Lower lobe of right lung (tissue), 2 donors: ENCODE measurements at places on chromosomes 12 and 14. TPM values are rescaled to one million over a fixed set of nuclear protein-coding genes. Genes with fewer than 3 reads are reported as not detected.

BEST3 gene
- total RNA-seq = not detected

TAS2R8 gene
- not detected for total RNA-seq

HOXC4 gene
- total RNA-seq = 0.47 TPM

CTSG gene
- 12.2 TPM for total RNA-seq

E2F7 gene
- total RNA-seq = 1.0 TPM

MIP gene
- total RNA-seq = not detected

SMAGP gene
- total RNA-seq = 31.3 TPM

PDE3A gene
- total RNA-seq = 5.5 TPM

ASB2 gene
- total RNA-seq = 2.4 TPM

GUCY2C gene
- not detected for total RNA-seq

GRCh38 chr12:104689635-104690034 is 232.9 kb downstream of the CHST11 start:
- no peak for DNase-seq

- no peak for DNase-seq
Measured at GRCh38 chr14:67400434-67400833, 11.5 kb downstream of the PLEK2 start.

- DNase-seq = no peak
Measured at GRCh38 chr14:51119411-51120051, 24.6 kb upstream of the TRIM9 start.

DNA sequence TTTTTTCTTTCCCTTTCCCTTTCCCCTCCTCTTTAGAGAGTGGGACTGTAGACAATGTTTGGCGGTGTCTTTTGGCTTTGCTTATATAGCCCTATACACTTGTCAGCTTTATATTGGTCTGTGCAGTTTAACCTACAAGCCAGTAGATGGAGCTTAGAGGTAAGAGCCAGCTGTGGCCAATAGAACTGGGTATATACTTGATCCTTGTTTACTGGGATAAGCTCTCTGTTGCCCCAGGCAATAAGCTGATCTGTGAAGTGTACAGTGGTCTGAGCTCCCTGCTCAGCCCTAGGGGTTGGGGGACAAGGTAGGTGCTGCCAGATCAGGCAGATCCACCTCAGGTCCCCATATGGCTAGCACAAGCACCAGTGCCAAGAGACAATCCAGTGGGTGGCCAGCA is 434.1 kb downstream of the NOVA1 start:
- no peak for DNase-seq

DNA sequence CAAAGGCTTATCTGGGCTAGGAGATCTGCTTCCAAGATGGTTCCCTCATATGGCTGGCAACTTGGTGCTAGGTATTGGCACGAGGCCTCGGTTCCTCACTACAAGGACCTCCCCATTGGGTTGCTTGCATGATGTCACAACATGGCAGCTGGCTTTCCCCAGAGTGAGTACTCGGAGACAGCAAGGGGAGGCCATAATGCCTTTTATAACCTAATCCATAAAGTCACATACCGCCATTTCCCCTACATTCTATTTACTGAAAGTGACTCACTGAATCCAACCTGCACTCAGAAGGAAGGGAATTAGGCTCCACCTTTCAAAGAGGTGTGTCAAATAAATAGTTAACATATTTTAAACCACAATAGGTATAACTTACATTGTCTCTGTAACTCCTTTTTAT is 130.9 kb downstream of the SAMD4A start:
- DNase-seq = no peak

GRCh38 chr12:66548338-66549049 is 130.4 kb downstream of the GRIP1 start:
- no peak for DNase-seq

DNA sequence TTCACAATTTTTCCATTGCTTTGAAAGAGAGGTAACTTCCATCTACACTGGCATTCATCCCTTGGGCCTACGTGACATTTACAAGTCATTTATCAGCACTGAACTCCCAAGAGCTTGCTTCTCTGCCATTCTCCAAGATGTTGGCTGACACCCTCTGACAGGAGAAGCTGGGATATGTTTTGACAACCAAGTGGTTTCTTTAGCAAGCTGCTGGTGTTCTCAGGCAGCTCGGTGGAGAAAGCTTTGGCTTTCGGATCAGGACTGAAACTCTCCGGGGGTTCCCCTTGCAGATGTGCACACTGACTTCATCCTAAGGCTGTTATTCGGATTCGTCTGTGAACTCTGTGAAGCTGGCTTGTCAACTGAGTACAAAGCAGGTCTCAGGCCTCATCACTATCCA is 15.7 kb downstream of the KCNA5 start:
- DNase-seq = no peak

- no peak for DNase-seq
Measured at GRCh38 chr14:45434221-45434620, 181.2 kb upstream of the MIS18BP1 start.

DNA sequence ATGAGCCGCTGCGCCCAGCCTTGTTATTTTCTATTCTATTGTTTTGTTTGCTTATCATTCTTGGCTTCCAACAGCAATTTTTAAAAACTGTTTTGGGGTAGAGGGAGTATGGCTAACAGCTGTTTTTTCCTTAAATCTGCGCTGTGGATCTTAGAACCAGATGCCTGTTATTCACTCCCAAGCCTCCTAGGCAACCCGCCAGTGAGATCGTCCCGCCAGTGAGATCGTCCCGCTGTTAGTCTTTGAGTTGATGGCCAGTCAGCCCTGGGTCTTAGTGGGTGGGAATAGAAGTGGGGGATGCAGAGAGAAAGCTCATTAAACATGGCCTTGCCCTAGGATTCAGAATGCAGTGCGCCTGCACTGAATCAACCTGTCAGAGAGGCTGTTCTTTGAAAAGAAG is 67.3 kb upstream of the BICD1 start:
- DNase-seq = no peak

DNA sequence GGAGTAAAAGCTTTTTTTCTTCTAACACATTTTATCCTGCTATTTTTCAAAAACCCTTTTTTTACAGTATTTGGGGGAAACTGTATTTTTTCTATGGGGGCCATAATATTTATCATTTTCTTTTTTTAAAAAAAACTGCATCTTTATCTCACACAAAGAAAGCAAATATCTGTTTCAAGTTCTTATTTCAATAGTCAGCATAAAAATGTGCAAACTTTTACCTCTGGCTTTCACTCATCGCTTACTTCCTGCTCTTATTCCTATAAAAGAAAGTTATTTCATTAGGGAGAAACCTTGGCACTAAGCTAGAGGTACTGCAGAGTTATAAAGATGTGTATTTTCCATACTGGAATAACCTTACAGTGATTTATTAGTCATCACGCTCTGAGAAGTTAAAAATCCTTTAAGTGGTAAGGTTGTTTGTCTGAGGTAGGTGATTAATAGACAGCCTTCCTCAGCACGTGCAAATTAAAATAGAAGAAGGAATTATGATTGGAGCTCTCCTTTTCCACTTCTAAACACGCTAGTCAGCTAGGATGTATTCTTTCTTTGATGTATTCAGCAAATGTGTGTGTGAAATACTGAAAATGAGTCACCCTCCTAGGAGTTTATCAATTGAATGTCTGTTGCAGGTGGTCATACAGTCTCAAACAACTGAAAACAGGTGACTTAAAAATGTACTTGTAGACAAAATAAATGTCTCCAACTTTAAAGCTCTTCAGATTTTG is 461.0 kb downstream of the GXYLT1 start:
- DNase-seq = no peak

- DNase-seq = no peak
Measured at GRCh38 chr12:100248886-100249285, 18.0 kb downstream of the DEPDC4 start.

DNA sequence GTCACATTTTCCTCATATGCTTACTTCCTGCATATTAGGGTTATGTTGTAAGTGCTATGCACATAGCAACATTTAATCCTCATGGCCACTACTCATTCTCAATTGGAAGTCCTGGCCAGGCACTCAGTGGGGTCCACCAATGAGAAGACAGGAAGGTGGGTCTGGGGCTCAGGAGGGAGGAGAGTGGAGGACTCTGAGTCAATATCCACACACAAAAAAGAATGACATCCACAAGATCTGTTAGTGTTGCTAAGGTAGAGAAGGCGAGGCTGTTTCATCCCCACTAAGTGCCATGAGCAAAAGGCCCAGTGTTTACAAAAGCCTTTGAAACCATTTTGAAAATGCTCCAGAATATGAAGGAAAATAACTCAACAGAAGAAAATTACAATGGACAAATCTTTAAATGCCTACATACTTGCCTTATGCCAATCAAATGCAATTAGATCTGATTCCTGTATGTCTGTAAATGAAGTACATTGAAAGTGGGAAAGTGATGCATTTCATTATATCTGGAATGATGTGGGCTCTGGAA is 53.9 kb downstream of the EID3 start:
- DNase-seq = no peak

DNA sequence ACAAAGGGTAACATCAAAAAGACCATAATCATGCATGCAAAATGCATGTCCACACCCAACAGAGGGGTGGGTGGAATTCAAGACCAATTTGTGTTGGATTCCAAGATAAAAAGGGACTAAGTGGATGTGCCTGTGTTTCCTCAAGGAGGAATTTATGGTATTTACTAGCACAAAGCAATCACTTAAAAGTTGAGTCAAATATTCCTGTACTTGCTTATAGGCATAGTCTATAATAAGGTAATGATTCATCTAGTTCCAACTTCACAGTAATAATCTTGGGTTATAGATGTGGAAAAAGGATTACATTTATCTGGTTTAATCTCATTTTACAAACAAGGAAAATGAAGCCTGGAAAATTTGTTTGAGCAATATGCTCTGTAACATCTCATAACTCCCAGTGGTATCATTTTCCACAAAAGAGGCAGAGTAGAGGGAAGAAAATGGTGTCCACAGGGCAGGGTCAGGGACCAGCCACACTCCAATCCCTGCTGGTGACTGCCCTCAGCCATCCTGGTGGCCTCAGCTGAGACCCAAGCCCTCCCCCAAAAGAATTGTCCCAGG is 80.8 kb upstream of the REP15 start:
- no peak for DNase-seq

DNA sequence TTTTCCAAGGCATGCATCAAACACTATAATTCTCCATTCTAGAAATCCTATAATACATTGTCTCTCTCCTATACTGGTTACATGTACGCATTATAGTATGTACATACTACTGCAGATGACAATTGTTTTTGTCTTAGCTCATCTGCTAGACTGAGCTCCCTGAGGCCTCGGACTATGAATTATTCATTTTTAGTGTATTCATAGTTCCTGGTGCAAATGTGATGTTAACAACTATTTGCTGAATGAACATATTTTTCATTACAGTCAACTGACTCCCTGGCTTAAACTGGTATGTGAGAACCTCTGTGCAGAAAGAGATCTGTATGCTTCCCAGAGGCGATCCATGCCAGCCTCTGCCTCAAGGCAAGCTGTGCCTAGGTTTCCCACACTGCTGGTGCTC is 91.8 kb upstream of the PARP11 start:
- DNase-seq = no peak

- DNase-seq = no peak
Measured at GRCh38 chr12:6488240-6488639, 4.8 kb downstream of the MRPL51 start.

- no peak for DNase-seq
Measured at GRCh38 chr12:54840244-54840865, 14.0 kb upstream of the MUCL1 start.

DNA sequence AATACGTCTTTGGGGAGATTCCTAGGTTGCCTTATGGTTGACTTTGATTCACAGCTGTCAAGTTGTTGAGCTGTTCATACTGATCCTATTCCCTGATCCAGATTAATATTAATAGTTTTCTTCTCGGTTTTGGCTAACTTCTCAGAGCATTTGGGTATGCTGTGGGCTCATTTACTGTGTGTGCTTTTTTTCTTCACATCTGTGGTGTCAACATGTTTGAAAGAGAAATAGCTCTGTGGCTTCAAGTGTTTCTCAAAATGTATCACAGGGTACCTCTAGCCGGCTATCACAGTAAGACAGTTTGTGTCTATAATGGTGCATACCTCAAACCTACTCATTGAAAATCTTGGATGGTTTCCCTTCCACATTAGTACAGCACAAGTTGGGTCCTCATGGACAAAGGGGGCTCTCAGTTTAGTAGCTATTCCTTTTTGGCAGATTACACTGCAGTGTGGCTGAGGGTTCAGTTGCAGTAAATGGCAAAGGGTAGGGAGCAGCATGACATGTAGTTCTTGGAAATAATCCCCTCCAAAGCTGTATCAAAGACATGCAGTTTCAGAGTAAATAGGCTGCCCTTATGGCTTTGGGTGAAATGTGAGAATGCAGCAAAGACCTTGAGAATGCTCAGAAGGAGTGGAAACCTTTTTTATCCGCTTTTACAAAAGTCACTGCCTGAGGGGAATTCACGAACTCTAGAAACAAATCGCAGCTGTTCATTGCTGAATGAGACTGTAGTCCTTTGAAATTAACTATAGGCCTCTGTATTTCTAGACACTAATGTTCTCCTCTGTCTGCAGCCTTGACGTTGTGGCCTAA is 102.4 kb upstream of the ATF1 start:
- no peak for DNase-seq

- DNase-seq = no peak
Measured at GRCh38 chr12:3772380-3772779, 19.5 kb upstream of the CRACR2A start.

GRCh38 chr14:100221533-100222223 is 17.3 kb upstream of the YY1 start:
- peak; percentile 80 for DNase-seq

GRCh38 chr12:18443768-18444437 is 182.6 kb downstream of the PIK3C2G start:
- no peak for DNase-seq

DNA sequence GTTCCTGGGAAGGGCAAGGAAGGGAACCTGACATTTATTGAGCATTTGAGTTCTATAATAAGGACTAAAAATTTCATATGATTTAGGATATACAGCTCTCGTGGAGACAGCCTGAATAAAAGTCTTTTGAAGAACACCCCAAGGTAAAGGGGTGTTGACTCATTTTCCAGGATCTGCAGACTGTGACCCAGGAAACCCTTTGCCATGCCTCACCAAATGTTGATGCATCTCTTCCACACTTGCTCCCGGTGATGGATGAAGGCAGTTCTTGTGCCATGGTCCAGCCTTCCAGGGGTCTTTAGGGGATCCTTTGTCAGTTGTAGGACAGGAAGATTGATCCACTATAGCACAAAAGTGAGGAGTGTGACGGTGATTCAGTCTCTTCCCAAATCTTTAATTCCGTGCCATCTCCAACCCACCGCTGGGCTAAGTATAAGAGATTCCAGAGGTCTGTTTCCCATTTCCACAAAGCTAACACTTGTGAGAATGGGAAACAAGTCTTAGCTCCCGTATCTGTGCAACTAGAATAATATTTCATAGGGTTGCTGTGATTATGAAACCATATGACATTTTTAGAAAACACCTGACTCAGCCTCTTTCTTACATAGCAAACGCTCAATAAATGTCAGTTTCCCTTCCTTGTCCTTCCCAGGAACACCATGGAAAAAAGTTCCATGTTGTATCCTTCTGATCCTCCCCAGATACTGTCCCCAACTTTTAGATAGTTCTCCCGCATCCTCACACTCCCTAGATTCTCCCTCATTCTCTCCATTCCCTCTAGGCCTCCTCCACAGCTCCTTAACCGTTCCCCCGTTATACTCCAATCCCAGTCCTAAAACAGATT is 836 bp downstream of the AAAS start:
- no peak for DNase-seq
